ENCODE measurements at places on chromosomes 16 and 17. TPM values are rescaled to one million over a fixed set of nuclear protein-coding genes. Genes with fewer than 3 reads are reported as not detected.

SLX4 gene
- total RNA-seq = 4.7 TPM

KCNJ18 gene
- not detected for total RNA-seq

DYNC1LI2 gene
- 52.7 TPM for total RNA-seq

PPY gene
- not detected for total RNA-seq

CLDN9 gene
- total RNA-seq = 0.42 TPM

C16orf96 gene
- not detected for total RNA-seq

ICAM2 gene
- total RNA-seq = not detected

ABCC12 gene
- total RNA-seq = 0.05 TPM

CD300LG gene
- total RNA-seq = not detected

AGRP gene
- not detected for total RNA-seq

TMEM220 gene
- 4.9 TPM for total RNA-seq

FBXW10 gene
- total RNA-seq = 0.86 TPM

MFAP4 gene
- 0.13 TPM for total RNA-seq

SLC6A2 gene
- not detected for total RNA-seq

HSPB9 gene
- not detected for total RNA-seq

MYH2 gene
- total RNA-seq = not detected

GJD3 gene
- total RNA-seq = 0.86 TPM

ACBD4 gene
- total RNA-seq = 8.2 TPM

EIF3CL gene
- 74.6 TPM for total RNA-seq

INTS2 gene
- 9.6 TPM for total RNA-seq

CHST6 gene
- total RNA-seq = 0.16 TPM

MMP15 gene
- total RNA-seq = 42.3 TPM

FOXF1 gene
- not detected for total RNA-seq

MYO1C gene
- total RNA-seq = 136 TPM

CACNG5 gene
- total RNA-seq = not detected

SOX8 gene
- 2.8 TPM for total RNA-seq

MGAT5B gene
- total RNA-seq = 23.1 TPM

DNAH9 gene
- not detected for total RNA-seq

CMIP gene
- 120 TPM for total RNA-seq

SRL gene
- total RNA-seq = 0.06 TPM

LGALS9 gene
- total RNA-seq = 1.6 TPM

IRX3 gene
- total RNA-seq = 6.5 TPM

YWHAE gene
- 604 TPM for total RNA-seq

PCTP gene
- total RNA-seq = 18.7 TPM

KRT15 gene
- 3.2 TPM for total RNA-seq

GNAO1 gene
- total RNA-seq = 0.61 TPM

SAMD14 gene
- 0.50 TPM for total RNA-seq

NAGS gene
- 1.4 TPM for total RNA-seq

C17orf50 gene
- total RNA-seq = 0.59 TPM

KRTAP4-1 gene
- total RNA-seq = 0.38 TPM

KRT24 gene
- total RNA-seq = not detected

Measured in A549 treated with Mapracorat at 1 μM for 4 hours (cell line).